ENCODE measurements at places on chromosomes 7 and 10.

- DNase-seq, result no peak
These were observed 27.1 kb upstream of the PAX2 start for GRCh38 chr10:100718197-100718742.

DNA sequence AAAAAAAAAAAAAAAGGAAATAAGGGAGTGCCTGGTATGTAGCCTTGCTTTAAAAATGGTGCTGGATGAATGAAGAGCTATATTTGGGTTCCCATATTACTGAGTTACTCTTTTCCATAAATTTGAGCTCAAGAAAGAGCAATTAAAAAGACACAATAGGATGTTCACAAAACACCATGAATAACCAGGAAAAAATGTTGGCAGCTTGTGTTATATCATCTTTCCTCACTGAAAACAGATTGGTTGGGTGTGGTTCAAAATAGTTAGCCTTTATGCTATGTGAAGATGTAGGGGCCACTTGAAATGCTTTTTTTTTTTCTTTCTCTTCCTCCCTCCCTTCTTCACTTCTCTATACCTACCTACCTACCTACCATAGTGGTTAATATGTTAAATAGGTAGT lies 256.9 kb downstream of the STK31 start:
- no peak for DNase-seq

DNA sequence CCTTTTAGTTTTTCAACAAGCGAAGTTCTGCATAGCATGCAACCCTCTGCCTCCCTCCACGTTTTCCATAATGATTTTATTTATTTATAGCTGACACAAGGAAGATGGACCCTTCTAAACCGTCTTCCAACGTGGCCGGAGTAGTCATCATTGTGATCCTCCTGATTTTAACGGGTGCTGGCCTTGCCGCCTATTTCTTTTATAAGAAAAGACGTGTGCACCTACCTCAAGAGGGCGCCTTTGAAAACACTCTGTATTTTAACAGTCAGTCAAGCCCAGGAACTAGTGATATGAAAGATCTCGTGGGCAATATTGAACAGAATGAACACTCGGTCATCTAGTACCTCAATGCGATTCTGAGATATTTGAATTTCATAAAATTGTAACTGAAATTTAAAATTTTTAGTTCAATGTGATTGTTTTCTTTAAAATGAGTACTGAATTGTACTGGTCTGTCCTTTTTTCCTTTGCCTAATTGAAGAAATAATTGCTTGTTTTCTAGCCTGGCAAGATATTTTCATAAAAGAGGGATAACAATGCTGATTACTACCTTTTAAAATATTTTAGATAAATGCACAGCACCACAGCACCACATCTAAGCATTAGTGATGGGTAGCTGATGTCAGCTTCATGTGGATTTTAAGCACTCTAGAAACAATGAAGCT lies 41.5 kb upstream of the SLC39A12 start:
- no peak for DNase-seq

- no peak for DNase-seq
These were observed 6.5 kb upstream of the NANOS1 start for GRCh38 chr10:119022846-119023552.

DNA sequence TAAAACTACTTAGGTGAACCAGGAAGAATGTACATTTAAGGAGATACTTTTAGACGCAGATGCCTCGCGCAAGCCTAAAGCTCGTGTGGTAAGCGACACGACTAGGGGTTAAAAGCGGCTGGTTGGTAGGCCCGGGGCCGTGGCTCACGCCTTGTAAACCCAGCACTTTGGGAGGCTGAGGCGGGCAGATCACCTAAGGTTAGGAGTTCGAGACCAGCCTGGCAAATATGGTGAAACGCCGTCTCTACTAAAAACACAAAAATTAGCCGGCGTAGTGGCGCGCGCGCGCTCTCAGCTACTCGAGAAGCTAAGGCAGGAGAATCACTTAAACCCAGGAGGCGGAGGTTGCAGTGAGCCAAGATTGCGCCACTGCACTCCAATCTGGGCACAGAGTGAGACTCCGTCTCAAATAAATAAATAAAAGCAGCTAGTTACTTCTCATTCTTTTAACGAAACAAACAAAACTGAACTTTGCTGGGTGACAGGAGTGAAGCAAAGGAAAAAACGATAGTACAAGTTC lies 879 bp downstream of the NUDT5 start:
- peak; percentile 30 for DNase-seq

- DNase-seq, result no peak
These were observed 171.3 kb downstream of the RNLS start for GRCh38 chr10:88411772-88412349.

- DNase-seq, result no peak
These were observed 505.1 kb downstream of the INHBA start for GRCh38 chr7:41197769-41198168.

GRCh38 chr10:84494849-84495180 lies 166.4 kb downstream of the CCSER2 start:
- DNase-seq, result no peak

GRCh38 chr10:30034433-30035137 lies 24.8 kb downstream of the JCAD start:
- no peak for DNase-seq

DNA sequence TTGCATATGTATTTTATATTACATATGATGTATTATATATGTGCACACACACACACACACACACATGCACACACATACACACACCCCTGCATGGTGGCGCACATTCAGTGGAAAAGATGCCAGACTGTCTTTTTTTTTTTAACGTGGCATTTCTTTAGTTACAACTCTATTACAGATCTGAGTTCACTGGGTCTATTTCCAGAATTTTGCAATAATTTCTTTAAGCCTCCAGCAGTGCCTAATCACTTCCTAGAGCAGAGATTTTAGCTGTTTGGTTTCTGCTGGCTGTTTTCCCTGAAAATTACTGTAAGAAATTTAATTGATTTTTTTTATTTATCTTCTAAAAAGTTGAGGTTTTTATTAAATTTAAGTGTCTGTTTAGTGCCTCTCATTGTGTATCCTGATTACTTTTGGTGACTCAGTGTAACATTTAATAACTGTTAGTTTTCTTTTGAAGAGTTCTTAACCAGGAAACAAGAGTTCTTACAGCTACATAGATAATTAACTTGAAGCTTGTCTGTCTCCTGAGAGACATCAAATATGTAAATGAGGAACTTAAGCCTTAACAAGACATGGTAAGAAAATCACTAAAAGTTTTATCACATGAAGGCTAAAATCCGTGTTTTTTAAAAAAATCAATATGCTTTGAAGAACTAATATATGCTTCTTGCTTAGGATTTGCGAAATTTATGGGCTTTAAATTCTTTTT lies 232.0 kb downstream of the MDFIC start:
- no peak for DNase-seq

DNA sequence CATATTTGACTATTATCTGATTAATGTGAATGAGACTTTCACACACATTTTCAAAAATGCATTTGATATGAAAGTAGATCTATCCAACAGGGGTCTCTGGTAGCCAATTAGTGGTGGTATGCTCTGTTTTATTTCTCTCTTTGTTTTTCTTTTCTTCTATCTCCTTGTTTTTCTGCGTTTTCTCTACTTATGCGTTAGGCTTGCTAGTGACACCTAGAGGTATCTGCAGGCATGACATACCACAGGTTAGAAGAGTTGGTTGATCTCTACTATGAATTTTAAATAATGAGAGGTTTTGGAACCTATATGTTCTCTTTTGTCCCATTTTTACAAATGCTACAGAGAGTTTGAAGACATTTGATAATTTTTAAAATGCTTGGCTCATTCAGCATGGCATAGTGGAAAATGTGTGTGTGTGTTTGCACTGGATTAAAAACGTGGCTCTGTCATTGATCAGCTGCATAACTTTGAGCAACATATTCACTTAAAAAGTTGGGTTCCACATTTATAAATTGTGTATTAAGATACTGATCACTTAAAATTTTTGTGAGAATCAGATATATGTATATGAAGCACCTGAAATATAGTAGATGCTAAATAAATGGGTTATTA lies 28.1 kb upstream of the PLXDC2 start:
- DNase-seq, result no peak

GRCh38 chr7:35241884-35242283 lies 12.0 kb downstream of the TBX20 start:
- DNase-seq, result no peak

DNA sequence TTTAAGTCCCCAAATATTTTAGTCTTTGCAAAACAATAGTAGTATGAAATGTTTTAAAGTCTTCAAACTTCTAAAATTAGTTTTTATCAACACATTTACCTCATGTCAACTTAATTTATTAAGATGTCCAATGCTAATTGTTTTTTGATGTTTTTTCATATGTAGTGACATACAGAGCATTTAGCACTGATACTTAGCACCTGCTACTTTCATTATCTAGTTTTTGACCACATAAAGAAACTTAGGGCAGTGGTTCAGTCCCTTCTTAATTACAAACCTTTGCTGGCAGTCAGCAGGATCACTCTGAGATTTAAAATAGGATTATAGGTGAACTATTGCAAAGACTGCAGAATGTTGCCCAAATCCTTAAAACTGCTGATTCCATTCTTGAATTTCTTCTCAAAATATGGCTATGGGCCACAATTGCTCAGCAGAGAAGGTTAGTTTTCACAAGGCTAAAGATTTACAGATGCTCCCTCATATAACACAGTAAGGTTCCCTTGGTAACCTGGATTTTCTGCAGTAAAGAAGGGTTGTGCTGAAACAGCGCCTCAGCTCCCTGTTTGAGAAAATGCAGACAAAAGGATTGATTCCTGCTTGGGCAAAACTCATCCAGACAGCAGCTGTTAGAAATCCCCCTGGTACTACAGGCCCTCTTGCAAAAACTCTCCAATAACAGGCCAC lies 3.4 kb downstream of the GPR85 start:
- no peak for DNase-seq

DNA sequence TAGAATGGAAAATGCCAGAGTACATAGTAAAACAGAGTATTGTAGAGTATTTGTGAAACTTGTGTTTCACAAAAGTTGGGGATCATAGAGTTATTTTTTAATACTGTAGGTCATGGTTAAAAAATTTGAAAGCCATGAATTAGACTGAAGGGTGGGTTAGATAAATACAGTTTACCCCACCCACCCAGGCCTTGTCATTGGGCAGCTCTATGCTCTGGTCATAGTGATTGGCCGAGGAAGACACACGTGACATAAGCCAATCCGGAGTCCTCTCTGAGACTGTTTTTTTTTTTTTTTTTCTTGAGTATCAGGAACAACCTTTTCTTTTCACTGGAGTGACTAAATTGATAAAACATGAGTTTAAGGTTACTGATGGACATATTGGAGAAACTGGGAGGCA lies 33.3 kb upstream of the ORC5 start:
- DNase-seq, result no peak

GRCh38 chr10:59108886-59109288 lies 67.6 kb upstream of the PHYHIPL start:
- no peak for DNase-seq

- DNase-seq, result no peak
These were observed 49.4 kb downstream of the CPEB3 start for GRCh38 chr10:92241501-92241900.

DNA sequence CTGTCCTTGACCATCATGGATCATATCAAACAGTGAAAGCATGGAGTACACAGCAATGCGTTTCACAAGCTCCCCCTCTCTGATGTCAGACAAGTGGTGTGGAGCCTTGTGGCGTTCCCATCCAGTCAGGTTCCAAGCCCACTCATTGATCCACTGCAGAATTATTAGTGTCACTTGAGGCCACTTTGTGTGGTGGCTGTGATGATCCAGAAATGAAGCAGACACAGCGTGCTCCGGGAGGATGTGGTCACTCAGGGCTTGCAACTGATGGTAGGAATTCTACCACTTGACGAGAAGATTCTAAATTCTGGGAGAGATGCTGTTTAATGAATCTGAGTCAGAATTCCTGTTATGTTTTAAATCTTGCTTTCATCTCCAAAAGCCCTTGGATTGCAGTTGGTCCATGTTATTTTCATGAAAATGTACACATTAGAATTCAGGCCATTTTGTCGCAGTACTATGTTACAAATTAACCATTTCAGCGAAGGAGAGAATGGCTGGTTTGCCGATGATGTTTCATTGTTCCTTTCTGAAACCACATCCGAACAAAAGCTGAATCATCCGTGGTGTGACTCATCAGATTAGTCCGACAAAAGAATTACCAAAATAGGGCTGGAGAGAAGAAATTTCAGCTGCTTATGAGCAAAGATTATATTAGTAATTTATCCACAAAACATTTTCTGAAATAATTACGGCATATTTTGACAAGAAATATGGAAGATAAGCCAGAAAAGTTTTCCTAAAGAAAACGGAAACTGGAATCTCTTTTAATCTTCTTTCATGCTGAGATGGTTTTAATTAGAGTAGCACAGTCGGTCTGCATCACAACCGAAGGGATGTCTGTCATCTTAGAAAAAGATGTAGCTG lies 48.1 kb downstream of the INSYN2A start:
- no peak for DNase-seq

DNA sequence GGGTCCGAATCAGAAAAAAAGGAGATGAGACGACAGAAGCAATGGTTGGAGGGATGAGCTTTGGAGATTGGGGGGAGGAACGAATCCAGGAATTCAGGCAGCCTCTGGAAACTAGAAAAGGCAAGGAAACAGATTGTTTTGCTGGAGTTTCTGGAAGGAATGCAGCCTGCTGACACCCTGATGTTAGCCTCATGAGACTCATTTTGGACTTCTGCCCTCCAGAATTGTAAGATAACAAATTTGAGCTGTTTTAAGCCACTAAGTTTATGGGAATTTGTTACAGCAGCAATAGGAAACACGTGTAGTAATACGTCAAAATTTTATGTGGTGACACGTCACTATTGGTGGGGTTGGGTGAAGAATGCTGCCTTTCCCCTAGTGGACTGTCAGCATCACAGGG lies 25.6 kb upstream of the NPS start:
- no peak for DNase-seq

GRCh38 chr7:122746948-122747347 lies 44.2 kb upstream of the RNF148 start:
- no peak for DNase-seq

GRCh38 chr10:29212597-29212996 lies 76.3 kb upstream of the LYZL1 start:
- no peak for DNase-seq

GRCh38 chr7:136050462-136050847 lies 73.3 kb upstream of the MTPN start:
- DNase-seq, result no peak

DNA sequence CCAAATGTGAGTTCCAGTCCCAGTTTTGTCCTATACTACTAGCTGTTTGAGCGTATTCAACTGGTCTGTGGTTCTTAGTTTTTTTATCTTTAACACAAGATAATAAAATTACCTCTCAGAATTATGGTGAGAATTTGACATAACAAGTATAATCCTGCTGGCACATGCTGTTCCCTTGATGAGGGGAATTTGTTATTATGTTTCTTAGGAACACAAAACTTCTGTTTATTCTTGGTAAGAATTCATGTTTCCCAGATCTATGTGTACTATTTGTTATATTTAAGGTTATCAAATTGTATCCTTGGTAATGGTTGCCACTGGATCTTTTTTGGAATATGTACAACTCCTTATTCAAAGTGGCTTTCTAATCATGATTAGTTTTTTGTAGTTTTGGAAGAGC lies 335.6 kb downstream of the ADK start:
- DNase-seq, result no peak

GRCh38 chr7:21749378-21749777 lies 196.3 kb downstream of the CDCA7L start:
- no peak for DNase-seq

Data from CD4-positive, alpha-beta T cell treated with Interleukin-1 beta for 1 hour (primary cell).